ENCODE measurements at places on chromosomes 16 and 17. TPM values are rescaled to one million over a fixed set of nuclear protein-coding genes. Genes with fewer than 3 reads are reported as not detected.

SSH2 gene
- 9.2 TPM for total RNA-seq

SPEM1 gene
- total RNA-seq, result not detected

KIF18B gene
- total RNA-seq, result 7.6 TPM

DNA sequence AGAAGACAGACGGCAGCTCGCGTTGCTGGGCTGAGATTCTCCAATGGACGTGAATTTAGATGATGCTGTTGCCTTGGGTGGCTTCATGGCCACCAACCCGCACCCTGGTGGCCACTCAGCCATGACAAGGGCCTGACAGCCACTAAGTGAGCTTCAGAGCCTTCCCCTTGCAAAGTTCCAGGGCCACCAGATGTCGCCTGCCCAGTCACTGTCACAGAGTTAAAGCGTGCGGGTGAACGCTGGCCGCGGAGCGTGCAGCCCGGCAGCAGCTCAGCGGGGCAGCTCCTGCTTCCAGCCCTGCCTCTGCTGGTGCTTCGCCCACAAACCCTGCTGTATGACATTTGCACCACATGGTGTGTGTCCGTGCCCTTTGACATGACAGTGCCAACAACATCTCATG is 13.3 kb upstream of the KREMEN2 start:
- no peak for DNase-seq

DNA sequence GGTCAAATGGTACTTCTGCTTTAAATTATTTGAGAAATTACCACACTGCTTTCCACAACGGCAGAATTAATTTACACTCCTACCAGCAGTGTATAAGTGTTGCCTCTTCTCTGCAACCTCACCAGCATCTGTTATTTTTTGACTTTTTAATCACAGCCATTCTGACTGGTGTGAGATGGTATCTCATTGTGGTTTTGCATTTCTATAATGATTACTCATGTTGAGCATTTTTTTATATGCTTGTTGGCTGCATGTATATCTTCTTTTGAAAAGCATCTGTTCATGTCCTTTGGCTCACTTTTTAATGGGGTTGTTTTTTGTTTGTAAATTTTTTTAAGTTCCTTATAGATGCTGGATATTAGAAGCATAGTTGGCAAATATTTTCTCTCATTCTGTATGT is 446.7 kb downstream of the PMP22 start:
- DNase-seq, result no peak

DNA sequence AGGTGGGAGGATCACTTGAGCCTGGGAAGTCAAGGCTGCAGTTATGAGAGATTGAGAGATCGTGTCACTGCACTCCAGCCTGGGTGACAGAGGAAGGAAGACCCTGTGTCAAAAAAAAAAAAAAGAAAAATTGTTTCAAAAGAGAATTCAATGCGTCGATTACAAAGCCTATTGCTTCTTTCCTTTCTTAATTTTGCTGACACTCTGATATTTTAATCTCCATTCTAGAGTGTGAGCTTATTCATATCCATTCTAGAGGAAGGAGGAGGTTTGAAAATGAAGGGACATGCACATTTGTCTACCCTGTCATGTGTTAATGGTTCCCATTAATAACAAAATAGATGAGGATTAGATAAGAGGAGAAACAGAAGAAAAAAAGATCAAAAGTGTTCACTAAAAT is 63.1 kb downstream of the PCTP start:
- DNase-seq, result no peak

GRCh38 chr17:68029512-68030215 is 5.9 kb upstream of the KPNA2 start:
- DNase-seq, result no peak

DNA sequence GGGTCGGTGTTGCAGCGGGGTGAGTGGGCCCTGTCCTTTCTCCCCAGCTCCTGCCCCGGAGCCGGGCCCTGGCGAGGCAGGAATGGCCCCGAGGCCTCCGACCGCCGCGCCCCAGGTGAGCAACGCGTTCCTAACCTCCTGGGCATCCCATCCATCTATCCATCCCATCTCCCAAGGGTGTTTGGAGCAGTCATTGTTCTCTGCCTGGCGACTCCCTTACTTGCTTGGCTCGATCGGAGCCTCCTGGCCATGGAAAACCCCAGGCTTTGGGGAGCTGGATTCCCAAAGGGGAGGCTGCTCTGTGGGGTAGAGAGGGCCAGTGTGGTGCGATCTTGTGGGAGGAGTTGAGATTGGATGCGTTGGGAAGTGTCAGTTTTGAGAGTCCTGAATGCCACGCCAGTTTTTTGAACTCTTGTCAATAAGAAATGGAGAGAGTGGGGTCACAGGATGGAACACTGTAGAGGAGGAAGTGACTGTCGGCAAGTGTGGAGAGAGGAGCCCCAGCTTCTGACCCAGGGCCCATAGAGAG is 684 bp downstream of the ZFP90 start:
- no peak for DNase-seq

DNA sequence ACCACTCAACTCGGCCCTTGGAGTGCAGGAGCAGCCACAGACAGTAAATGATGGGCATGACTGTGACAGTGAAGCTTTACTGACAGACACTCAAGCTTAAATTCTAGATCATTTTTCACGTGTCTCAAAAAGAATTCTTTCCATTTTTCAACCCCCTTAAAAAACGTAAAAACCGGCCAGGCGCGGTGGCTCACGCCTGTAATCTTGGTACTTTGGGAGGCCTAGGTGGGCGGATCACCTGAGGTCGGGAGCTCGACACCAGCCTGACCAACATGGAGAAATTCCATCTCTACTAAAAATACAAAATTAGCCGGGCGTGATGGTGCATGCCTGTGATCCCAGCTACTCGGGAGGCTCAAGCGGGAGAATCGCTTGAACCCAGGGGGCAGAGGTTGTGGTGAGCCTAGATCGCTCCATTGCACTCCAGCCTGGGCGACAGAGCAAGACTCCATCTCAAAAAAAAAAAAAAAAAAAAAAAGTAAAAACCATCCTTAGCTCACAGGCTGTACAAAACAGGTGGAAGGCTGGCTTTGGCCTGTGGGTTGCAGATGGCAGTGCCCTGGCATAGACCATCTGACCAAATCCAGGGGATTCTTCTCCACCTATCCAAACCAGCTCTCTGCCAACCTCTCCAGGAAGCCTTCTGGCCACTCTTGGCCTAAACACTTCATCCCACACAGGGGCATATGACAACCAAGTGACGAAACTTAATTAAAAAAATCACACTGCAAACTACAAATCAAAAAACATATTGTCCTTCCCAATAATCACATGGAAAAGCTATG is 18.3 kb downstream of the TBC1D16 start:
- no peak for DNase-seq

GRCh38 chr17:81396278-81396721 is 1.0 kb downstream of the BAHCC1 start:
- DNase-seq, result no peak

GRCh38 chr17:54085934-54086333 is 263.2 kb downstream of the KIF2B start:
- DNase-seq, result no peak

DNA sequence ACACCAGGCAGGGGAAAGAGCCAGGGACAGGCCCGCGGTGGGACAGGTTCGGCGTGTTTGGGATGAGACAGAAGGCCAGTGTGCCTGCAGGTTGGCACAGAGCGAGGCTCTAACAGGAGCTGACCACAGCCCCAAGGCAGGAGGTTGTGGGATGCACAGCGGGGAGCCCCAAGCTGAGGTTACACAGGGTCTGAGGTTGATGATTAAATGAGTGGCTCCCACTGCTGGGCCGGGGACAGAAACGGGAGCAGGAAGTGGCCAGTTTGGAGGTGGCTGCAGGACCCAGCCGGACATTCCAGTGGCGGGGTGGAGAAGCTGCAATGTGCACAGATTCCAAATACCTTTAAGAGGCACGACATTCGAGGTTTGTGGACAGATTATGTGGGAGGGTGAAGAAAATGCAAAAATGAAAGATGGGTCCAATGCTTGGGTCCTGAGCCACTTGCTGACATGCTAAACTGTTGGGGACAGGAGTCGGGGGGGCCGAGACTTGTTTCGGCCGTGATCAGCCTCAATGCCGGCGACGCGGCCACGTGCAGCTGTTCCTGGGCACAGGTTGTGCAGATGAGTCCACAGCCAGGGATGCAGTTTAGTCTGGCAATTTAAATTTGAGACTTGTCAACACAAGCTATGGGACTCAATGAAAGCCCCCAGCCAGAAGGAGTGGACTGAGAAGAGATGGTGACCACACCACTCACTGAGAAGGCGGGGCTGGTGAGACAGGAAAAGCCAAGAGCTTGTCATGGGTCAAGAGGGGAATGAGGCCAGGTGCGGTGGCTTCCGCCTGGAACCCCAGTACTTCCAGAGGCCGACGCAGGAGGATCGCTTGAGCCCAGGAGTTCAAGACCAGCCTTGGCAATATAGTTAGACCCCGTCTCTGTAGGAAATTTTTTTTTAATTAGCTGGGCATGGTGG is 8.7 kb downstream of the ENPP7 start:
- peak; percentile 74 for DNase-seq

DNA sequence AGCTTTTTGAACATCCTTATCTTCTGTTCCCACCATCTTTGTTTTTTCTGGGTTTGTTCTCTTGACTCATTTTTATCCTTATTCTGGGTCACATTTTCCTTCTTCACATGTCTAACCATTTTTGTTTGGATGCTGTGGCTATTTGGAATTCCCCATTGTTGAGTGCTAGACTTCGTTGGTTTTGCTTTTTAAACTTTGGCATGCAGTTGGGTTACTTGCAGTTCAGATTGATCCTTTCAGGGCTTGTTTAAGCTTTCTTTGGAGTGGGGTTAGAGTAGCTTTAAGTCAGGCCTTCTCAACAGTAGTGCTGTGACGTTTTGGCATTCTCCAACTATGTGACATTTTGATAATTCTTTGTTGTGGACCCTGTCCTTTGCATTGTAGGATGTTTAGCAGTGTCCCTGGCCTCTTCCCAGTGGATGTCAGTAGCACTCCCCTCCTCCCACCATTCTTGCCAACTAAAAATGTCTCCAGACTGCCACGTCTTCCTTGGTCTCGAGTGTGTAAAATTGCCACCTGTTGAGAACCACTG is 21.1 kb downstream of the PRMT7 start:
- DNase-seq, result no peak

DNA sequence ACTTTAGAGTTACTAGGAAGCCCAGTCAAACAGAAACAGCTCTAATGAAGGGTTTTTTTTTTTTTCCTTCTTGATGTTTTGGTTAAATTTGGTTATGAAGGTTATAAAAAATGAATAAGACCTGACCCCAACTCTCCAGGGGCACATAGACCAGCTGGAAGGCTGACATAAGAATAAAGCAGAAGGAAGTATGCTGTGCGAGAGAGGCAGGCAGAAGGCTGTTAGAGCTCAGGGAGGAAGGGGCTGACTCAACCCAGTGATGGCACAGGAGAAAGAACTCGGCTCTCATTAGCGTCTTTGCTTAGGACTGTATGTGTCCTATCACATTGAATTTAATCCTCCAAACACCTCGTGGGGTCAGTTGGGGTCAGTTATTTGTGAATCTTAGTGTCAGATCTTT is 474.6 kb downstream of the PMP22 start:
- DNase-seq, result no peak

GRCh38 chr16:82083710-82084353 is 48.8 kb downstream of the HSD17B2 start:
- DNase-seq, result no peak

GRCh38 chr17:45345554-45346215 is 28.9 kb upstream of the MAP3K14 start:
- peak; percentile 5 for DNase-seq
